Adrenal gland (tissue), 19 donors: ENCODE measurements at places on chromosomes 13 and 19.

DNA sequence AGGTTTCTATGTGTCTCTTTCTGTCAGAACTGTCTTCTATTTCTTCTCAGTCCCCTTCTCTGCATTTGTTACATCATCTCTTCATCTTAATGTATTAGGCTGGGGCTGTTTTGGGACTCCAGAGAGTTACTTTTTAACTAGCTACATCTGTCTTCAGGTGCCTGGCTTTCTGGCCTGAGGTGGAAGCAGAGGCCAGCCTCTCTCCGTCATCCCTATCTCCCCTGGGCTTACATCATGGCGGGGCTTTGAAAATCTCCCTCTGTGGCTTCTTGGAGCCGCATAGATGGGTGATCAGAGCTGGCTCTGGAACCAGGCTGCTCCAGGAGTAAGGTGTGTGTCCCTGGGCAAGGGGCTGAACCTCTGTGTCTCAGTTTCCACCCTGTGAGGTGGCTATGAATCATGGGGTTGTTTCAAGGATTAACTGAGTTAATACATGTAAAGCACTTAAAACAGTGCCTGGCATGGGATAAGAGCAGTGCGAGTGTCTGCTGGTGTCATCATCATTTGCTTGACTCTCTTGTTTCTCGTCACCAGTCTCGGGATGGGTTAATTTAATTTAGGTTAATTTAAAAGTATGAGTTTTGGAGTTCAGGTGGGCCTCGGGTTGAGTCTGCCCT lies 2.0 kb downstream of the EPN1 start:
- no peak for DNase-seq

GRCh38 chr13:98717256-98717655 lies 35.2 kb downstream of the SLC15A1 start:
- DNase-seq = no peak

- DNase-seq = no peak
Observed at GRCh38 chr19:44587963-44588770, 25.2 kb upstream of the IGSF23 start.

GRCh38 chr13:94860981-94861407 lies 148.6 kb upstream of the SOX21 start:
- no peak for DNase-seq

GRCh38 chr19:28827382-28827781 lies 385.6 kb downstream of the UQCRFS1 start:
- no peak for DNase-seq

DNA sequence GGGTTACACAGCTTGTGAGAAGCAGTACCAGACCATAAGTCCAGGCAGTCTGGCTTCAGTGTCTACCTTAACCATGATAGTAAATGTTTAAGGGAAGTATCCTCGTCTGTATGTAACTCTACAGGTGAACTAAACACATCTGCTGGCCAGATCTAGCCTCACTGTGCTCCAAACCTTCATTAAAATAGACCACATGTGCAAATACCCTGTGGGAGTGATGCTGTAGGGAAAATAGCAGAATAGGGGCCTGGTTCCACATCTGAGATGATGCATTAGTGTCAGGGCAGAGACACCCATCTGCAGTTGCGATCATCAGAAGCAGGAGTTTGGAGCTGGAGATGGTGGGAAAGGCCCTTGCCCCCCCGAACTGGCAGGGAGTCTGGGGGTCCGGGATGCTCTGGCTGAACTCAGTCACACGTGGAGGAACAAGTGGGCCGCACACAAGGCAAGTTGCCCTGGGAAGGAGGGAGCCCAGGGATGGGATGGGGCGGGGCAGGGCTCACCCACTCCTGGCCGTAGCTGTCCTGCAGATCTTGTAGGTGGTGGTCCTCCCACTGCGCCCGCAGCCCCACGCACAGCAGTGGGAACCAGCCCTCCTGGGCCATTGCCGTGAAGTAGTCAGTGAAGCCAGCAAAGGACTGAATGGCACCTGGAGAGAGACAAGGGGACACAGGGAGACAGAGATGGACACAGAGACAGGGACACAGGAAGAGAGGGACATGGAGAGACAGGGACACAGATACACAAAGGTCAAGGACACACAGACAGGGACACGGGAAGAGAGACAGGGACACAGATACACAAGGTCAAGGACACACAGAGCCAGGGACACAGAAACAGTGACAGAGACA lies 7.3 kb downstream of the TMEM147 start:
- no peak for DNase-seq

DNA sequence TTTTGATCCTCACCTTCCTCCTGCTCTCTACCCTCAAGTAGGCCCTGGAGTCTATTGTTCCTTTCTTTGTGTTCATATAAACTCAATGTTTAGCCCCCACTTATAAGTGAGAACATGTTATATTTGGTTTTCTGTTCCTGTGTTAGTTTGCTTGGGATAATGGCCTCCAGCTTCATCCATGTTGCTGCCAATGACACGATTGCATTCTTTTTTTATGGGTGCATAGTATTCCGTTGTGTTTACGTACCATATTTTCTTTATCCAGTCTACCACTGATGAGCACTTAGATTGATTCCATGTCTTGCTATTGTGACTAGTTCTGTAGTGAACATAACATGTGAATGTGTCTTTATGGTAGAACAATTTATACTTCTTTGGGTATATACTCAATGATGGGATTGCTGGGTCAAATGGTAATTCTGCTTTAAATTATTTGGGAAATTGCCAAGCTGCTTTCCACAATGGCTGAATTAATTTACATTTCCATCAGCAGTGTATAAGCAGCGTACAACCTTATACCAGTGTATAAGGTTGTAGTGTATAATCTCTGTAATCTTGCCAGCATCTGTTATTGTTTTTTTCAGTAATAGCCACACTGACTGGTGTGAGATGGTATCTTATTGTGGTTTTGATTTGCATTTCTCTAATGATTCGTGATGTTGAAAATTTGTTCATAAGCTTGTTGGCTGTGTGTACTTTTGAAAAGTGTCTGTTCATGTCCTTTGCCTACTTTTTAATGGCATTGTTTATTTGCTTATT lies 288.9 kb downstream of the KCNRG start:
- no peak for DNase-seq

GRCh38 chr13:31286930-31287329 lies 87.2 kb downstream of the B3GLCT start:
- DNase-seq = no peak

DNA sequence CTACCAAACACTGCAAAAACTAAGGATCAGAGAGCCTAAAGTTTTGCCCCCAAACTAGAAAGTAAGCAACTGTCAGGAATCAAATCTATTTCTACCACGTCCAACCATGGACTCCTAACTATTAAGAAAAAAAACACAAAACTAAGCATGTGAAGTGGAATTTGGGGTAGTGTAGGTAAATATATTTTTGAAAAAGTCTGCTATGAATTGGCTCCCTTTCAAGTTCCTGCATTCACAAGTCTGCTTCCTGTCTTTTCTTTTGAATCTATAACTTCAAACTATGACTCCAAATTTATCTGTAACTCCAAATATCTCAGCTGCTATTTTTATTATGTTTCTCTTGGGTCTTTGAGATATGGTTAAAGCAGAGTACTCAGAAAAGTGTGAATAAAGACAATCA lies 47.0 kb downstream of the PCDH9 start:
- no peak for DNase-seq

DNA sequence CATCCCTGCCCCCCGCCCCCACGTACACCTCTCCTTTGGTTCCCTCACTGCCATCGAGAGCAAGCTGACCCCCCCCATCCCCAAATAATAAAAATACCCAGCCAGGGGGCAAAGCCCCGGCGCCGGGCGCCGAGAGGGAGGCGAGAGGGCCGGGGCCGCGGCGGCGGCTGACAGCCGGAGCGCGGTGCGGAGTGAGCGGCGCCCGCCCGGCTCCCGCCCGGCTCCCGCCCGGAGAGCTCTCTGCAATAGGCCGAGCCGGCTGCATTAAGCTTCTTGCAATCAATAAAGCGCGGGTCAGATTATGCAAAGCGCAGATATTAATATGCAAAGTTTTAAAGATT lies 40.9 kb downstream of the DEDD2 start:
- DNase-seq = no peak

GRCh38 chr19:403221-404027 lies 5.5 kb downstream of the C2CD4C start:
- no peak for DNase-seq

- DNase-seq = no peak
Observed at GRCh38 chr19:18975011-18975410, 34.0 kb upstream of the HOMER3 start.

DNA sequence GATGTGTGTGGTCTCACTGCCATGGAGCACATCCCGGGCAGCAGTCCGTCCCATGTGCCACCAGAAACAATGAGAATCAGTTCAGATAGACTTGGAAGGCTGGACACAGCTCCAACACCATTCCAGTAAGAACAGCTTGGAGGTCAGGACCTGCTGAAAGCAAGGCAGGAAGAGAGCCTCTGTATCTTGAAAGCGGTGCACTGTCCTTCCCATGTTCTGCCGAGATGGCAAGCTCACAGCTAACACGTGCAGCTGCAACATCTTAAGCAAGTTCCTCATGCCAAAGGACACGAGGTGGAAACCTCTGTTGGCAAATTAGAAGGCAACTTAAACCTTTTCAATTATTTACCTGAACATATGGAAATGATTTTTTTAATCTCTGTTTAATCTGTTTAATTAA lies 175.4 kb downstream of the DLEU7 start:
- DNase-seq = no peak

GRCh38 chr13:89267734-89268133 lies 1596.6 kb downstream of the SLITRK5 start:
- no peak for DNase-seq

GRCh38 chr19:32123355-32123940 lies 222.0 kb upstream of the ZNF507 start:
- no peak for DNase-seq

- no peak for DNase-seq
Observed at GRCh38 chr13:84649853-84650252, 767.6 kb upstream of the SLITRK1 start.

- DNase-seq = no peak
Observed at GRCh38 chr13:20303636-20304035, 71.5 kb upstream of the GJB6 start.

- DNase-seq = no peak
Observed at GRCh38 chr13:45401314-45401713, 16.9 kb downstream of the SLC25A30 start.

GRCh38 chr13:109565877-109566276 lies 220.5 kb downstream of the IRS2 start:
- DNase-seq = no peak

DNA sequence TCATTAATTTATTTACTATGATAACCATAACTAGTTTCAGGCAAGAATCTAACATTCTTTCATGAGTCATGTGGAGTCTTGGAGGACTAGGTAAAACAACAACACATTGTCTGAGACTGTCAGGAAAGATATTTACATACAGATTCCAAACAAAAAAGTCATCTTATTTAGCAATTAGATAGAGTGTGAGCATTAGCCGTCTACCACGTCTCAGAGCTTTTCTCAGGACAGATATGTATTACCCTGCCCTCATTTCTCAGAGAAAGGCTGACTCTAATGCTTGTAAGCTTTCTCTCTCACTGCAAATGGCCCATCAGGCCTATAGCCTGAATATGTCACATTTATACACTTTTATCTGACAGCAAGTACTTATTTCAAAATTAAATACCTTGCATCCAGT lies 312.1 kb upstream of the PCDH20 start:
- DNase-seq = no peak

DNA sequence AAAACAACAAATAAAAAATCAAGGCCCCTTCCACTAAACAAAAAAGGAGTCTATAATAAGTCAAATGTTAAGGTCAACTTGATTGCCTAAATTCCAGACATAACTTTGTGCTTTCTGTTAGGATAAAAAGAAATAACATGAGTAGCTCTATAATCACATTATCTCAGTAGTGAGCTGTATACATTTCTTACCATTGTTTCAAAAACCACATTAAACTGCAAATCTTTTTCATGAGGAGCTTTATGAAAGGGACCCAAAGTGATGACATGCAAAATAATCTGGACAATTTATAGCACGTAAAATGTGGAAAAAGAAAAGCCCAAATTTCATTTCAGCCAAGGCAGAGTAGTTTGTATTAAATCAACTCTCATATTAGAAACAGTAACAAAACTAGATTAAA lies 269.2 kb downstream of the KLF12 start:
- DNase-seq = no peak

- peak; percentile 63 for DNase-seq
Observed at GRCh38 chr19:42250666-42251531, 4.0 kb downstream of the ERF start.

DNA sequence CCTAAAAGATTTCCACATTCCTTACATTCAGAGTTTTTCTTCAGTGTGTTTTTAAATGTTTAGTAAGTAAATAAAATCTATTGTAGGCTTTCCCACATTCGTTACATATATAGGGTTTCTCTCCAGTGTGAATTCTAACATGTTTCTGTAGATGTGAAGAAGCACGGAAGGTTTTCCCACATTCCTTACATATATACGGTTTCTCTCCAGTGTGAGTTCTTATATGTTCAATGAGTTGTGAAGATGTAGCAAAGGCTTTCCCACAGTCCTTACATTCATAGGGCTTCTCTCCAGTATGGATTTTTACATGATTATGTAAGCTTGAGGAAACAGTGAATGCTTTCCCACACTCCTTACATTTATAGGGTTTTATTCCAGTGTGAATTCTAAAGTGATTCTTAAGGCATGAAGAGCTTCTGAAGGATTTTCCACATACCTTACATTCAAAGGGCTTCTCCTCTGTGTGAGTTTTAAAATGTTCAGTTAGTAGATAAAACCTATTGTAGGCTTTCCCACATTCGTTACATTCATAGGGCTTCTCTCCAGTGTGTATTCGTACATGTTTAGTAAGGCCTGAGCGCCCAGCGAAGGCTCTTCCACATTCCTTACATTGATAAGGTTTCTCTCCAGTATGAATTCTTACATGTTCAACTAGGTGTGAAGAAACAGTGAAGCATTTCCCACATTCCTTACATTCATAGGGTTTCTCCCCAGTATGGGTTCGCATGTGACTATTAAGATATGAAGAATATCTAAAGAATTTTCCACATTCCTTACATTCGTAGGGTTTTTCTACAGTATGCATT lies 18.2 kb downstream of the ZNF121 start:
- DNase-seq = no peak
